Inflammatory macrophage treated with lipopolysaccharide for 1 hour (primary cell): ENCODE measurements at places on chromosomes 1 and 21.

DNA sequence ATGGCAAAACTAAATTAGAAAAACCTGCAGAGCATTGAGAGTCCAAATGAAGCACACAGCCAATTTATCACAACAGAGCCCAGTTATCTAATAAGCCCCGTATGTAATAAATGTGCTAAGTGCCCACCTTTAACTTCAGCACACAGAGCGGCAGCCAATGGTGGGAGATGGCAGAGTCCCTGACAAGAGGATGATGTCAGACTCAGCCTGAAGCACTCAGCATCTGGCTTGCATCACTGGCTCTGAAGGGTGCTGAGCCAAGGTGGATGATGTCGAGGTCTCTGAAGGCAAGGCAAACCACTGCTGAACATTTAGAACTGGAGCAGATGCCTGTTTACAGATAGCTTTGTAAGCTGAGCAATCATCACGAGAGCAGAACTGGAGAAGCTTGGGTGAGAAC is 118.3 kb downstream of the NUF2 start:
- DNase-seq = no peak

DNA sequence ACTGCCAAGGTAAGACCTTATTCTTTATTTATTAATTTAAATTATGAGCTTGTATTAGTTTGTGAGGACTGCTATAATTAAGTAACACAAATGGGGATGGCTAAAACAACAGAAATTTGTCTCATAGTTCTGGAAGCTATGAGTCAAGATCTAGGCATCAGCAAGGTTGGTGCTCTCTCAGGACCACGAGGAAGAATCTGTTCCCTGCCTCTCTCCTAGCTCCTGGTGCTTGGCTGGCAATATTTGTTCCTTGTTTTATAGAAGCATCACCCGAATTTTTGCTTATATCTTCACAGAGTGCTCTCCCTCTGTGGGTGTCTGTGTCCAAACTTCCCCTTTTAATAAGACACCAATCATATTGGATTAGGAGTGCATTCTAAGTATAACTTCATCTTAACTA is 41.4 kb upstream of the CCDC190 start:
- peak; percentile 21 for DNase-seq

DNA sequence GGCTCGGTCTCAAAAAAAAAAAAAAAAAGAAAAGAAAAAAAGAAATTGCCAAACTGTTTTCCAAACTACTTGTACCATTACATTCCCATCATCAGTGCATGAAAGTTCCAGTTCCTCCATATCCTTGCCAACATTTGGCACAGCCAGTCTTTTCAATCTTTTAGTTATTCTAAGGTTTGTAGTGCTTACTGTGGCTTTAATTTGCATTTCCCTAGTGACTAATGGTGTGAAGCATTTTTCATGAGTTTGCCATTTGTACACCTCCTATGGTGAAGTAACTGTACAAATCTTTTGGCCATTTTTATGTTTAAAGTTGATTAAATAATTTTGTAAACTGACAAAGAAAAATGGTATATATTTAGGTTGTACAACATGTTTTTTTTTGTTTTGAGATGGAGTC is 70.7 kb downstream of the DEGS1 start:
- no peak for DNase-seq

DNA sequence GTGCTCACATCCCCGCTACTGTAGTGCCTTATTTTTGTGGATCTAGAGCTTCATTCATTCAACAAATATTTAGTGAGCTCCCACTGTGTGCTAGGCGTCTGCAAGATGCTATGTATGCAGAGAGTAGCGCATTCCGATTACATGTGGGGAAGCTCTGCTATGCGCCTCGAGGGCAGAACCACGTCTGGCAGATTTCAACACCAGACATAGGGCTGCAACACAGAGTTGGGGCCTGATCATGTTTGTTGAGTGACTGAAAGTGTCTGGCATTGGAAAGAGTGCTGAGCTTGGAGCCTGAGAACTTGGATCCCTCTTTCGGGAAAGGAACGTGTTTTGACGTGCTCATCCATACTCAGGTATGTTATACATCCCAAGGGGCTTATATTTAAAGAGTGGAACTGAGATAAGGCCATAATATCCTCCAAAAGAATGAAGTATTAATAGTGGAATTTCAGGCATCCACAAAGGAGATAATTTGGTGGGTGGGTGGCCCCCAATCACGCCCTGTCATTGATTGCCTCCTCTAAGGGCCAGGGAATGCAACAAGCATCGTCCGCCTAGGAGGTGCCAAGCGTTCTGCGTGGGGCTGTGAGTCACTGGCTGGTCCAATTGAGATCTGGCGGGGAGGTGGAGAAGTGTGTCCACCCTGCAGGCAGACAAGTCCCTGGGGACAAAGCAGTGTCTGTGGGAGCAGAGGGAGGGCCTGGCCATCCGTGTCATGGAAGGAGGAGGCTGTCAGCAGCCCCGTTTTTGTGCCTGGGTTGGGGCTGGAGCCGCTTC is 62.8 kb upstream of the ZBTB40 start:
- no peak for DNase-seq

DNA sequence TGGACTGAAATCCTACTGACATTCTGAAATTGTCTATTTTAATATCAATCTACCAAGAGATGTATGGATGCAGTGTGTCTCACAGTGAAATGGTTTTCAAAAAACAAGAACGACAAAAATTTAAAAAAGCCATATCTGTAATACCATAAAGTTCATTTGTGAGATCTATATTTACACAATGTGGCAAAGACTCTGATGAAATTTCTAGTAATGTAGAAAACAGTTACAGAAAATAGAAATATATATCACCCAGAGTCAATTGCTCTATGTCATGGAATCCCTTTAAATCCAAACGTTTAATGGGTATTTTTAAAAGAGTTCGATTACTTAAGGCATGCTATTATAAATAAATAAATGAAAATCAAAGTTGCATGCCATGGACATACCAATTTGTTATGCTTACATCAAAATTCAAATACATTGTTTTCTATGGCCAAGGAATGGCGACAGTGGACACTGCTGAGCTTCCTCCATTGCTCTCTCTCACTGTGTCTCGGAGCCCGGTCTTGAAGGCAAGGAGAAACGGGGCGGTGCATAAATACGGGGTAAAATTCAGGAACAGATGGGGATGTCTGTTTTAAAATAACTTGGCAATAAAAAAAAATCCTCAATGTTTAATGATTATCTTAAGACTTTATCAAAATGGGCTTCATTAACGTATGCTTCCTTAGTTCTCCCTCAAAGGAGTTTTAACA is 37.0 kb upstream of the SAMSN1 start:
- no peak for DNase-seq

DNA sequence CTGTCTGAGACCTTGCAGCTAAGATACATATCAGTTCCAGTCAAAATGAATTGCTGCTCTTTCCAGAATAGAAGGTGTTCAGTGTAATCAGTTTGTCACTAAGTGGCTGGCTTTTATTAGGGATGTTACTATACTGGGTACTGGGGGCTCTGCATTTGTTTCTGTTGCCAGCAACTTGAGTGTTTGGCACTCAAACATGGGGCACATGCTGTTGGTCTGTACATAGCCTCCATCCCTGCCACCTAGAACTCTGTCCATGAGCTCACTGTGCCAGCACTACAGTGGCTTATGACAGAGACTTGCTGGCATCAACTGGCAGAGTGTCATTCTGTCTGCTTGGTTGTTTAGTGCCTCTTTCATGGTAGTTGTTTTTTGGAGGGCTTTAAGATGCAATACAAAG is 45.1 kb downstream of the RGSL1 start:
- no peak for DNase-seq

DNA sequence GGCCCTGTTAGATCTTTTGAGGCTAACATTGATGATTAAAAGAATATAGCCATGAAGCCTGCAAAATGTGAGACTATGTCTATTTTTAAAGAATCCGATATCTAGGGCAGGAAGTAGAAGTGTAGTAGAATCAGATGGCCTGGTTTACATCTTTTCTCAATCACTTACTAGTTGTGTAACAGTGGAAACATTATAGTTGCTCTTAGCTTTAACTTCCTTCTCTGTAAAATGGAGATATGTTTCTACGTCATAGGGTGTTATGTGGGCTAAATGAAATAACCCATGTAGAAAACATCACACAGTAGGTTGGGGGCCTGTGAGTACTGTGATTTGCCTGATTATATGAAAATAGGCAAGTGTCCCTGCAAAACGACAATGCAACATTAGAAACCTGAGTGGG is 4.4 kb upstream of the IGFN1 start:
- peak; percentile 82 for DNase-seq

DNA sequence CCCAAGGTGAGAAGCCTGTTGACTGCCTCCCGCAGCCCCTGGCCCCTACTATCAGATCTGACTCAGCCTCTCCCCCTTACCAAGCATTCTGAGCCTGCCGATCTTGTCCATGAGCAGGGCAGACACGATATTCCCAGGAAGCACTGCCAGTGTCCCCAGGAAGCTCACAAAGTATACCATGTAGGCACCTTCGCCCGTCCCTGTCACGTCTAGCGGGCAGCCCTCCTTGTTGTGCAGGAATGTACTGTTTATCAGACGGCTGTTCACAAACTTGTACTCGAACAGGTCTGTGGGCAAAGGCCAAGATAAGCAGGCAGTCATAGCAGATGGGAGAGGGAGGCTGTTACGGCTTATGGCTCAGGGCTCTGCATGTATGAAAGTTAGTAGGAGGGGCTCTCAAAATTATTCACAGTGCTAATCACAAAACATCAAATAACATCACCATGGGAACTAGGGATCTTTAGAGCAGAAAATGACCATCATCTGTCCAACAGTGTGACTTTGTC is 7.3 kb downstream of the BOLA1 start:
- no peak for DNase-seq

GRCh38 chr1:100440075-100440809 is 87.9 kb downstream of the CDC14A start:
- DNase-seq = no peak

GRCh38 chr1:61842036-61842435 is 99.8 kb downstream of the PATJ start:
- no peak for DNase-seq

GRCh38 chr1:101444381-101444780 is 207.6 kb downstream of the S1PR1 start:
- no peak for DNase-seq

DNA sequence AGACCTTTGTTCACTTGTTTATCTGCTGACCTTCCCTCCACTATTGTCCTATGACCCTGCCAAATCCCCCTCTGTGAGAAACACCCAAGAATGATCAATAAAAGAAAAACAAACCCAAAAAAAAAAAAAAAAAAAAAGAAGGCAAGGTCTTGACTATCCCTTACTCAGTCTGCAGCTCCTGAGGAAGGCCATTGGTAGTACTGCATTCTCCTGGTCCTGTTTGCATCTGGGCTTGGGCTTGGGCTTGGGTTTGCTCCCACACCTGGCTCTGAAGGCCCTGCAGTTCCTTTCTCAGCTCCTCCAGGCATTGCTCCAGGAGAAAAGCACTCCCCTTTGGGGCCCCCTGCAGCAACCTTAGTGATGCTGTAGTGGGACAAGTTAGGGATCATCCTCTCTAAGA is 1.6 kb downstream of the CCDC163 start:
- DNase-seq = no peak

- DNase-seq = no peak
Observed at GRCh38 chr1:6424619-6425593, at the start of gene ESPN. ESPN (plus strand) TSS chr1:6424776; CDS start chr1:6424956, 180 bp downstream.

DNA sequence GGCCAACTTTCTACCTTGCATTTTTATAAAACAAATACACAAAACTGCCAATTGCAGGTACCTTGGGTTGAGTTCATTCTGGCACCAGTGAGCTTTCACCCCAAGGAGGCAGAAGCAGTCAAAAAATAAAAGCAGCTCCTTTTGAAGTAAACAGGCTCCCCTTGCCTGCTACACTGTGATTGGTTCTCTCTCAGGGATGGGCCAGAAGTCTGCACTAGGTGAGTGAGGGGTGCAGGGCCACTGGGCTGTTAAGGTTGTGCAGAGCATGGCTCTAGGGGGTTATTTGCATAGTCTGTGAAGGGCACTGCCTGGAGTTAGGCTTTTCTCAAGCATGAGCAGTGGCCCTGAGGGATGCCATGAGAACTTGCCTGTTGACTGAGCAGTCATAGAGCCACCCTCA is 39.1 kb downstream of the AKNAD1 start:
- DNase-seq = no peak

DNA sequence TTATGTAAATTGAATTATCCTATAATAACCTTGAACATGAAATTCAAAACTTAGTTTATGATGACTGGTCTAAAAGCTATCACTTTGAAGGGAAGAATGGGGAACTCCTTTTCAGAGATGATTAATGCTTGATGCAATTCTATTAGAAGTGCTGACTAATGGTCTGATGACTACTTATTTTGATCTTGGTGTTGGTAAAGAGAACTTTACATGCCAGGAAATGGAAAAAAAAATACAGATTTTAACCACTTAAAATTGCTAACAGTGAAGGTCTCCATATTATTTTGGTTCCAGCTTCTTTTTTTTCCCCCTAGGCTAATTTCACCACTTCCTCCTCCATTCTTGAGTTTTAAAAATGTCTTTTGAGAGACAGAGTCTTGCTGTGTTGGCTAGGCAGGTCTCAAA is 22.9 kb downstream of the S1PR1 start:
- DNase-seq = peak; percentile 85

- DNase-seq = no peak
Observed at GRCh38 chr21:28587748-28588147, 404.9 kb downstream of the LTN1 start.

DNA sequence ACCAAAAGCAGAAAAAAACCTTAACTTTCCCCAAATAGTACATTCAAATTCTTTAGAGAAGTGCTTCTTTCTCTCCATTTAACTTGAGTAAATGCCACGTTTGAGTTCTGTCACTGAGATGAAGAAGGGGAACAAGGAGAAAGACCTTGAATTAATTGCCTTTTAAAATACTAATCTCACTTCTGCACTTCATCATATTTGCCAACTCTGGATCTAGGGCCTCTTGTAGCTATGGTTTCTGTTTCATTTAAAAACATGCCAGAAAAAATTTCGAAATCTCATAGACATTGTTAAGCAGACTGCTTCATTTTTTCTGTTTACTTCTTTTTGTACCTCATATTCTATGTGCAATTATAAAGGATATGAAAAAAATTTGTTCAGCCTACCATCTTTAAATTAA is 24.6 kb downstream of the MIXL1 start:
- peak; percentile 5 for DNase-seq

- DNase-seq = no peak
Observed at GRCh38 chr1:206100226-206100815, 16.9 kb downstream of the AVPR1B start.

DNA sequence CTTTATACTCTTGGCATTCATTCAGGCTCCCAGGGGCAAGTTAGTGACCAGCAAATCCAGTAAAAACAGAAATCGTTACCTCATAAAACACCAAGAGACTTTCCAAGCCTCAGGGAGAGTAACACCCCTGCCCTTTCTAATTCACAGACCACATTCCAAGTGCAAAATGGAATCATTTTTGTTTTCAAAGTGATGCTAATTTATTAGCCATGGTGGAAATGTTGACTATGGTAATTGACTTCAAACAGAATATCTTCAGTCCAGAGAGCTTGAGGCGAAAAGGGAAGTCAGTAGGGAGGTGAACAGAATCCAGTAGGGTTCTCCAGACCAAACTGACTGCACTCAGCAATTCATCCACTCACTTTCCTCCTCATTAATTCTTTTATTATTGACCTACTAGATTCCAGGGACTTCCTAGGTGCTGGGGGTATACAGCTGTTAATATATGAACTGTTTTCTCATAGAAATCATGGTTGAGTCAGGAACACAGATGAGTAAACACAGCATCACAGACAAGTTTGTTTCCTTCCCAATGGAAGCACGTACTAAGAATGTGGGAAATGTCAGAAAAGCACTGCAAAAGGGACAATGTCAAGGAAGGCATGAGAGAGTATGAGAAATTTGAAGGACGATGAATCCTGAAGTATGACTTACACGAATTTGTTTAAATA is 388.5 kb upstream of the C1orf87 start:
- DNase-seq = no peak

- peak; percentile 94 for DNase-seq
Observed at GRCh38 chr1:27830621-27831440, at the start of gene PPP1R8. PPP1R8 (plus strand) TSS chr1:27830782; CDS start chr1:27830836, 54 bp downstream.
